Hematopoietic multipotent progenitor cell (in vitro differentiated cells): ENCODE measurements at places on chromosomes 6 and 20. TPM values are rescaled to one million over a fixed set of nuclear protein-coding genes. Genes with fewer than 3 reads are reported as not detected.

GRCh38 chr6:53330137-53330536 is 18.6 kb downstream of the ELOVL5 start:
- no peak for DNase-seq

DNA sequence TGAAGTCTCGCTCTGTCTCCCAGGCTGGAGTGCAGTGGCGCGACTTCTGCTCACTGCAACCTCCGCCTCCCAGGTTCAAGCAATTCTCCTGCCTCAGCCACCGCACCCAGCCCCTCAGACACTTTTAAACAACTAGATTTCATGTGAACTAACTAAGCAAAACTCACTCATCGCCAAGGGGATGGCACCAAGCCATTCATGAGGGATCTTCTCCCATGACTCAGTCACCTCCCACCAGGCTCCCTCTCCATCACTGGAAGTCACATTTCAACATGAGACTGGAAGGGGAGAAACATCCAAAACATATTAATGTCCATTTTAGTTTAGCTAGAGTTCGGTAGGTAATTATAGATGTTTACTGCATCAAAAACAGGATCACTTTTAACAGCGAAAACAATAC is 95.9 kb upstream of the PRL start:
- DNase-seq, result no peak

Gene NKX2-4
- total RNA-seq, result not detected

Gene FAM209A
- 0.54 TPM for total RNA-seq

DNA sequence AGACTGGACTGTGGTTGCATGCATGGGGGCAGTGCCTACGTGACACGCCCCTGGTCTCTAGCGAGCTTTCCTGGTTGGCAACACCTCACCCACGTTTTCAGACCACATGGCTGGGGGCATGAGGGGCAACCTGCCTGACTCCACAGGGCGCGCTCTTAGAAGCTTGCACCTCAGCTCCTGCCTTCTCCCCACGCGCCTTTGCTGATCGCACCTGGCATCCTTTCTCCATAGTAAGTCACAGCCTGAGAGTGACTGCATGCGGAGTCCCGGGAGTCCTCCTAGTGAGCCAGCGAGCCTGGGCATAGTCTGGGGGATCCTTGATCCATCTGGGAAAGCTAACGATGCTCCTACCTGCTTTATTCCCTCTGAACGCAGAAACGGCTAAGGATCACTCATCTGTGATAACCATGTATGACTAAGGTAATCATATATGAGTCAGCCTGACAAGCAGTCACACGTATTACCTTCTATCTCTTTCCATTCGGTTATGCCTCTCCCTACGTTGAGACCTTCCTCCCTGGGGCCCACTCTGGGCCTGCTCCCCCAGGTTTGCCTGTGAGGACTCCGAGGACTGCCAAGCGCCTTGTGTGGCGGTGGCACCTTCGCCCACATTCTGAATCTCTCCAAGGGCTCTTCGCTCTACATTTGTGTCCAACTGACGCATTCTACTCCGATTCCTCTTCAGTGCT is 4.5 kb downstream of the TCFL5 start:
- DNase-seq, result no peak

DNA sequence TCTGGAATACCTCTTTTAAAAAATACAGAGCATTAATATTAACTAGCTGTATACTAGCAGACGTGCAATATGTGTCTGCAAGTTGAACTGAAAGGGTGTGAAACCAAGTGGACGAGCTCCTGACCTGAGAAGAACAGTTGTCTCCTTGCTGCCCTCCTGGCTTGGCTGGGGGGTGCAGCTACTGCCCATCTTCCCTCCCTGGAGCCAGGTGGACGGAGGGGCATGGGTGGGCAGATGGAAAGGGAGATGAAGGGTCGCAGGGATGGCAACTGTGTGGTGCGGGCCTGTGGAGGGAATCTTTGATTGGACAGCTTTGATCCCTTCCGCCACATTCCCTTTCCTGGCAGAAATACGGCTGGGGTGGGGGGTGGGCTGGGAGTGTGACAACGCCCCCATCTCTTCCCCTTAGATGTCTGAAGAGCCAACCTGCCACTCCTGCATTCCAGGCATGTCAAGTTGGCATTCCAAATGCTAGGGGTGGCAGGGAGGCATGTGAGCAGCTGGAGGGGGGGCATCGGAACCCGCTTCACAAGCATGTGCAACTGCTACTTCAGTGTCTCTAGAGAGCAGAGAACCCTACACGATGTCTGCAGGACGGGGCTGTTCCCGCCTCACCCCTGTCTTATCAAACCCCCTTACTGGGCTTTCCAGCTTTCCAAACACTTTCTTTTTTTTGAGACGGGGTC is 37.3 kb downstream of the SRSF3 start:
- no peak for DNase-seq

- no peak for DNase-seq
These were observed 61.4 kb downstream of the EZR start for GRCh38 chr6:158757753-158758090.
